ENCODE measurements at places on chromosomes 1 and 21.

GRCh38 chr1:97893844-97894243 lies 27.0 kb downstream of the DPYD start:
- DNase-seq, result no peak

DNA sequence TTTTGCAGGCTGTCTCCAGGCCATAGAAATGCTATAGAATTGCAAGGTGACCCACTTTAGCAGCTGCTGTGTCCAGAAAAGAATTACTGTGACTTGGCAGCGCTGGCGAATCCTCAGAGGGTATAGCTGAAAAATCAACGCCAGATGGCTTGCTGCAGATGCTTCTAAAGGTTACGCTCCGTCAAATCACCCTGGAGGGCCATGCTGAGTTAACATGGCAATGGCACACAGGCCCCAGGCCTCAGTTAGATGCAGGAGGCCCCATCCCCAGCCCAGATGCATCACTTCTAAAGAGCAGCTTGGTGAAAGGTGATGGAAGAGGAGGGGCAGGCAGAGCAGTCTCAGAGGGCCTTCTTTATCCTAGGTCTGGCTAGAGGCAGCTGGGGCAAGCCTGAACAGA lies 18.0 kb downstream of the KIAA1614 start:
- DNase-seq, result no peak

- DNase-seq, result peak; percentile 31
These were observed 195.4 kb downstream of the LMX1A start for GRCh38 chr1:165161130-165161529.

GRCh38 chr1:83554174-83554573 lies 444.8 kb downstream of the TTLL7 start:
- no peak for DNase-seq

DNA sequence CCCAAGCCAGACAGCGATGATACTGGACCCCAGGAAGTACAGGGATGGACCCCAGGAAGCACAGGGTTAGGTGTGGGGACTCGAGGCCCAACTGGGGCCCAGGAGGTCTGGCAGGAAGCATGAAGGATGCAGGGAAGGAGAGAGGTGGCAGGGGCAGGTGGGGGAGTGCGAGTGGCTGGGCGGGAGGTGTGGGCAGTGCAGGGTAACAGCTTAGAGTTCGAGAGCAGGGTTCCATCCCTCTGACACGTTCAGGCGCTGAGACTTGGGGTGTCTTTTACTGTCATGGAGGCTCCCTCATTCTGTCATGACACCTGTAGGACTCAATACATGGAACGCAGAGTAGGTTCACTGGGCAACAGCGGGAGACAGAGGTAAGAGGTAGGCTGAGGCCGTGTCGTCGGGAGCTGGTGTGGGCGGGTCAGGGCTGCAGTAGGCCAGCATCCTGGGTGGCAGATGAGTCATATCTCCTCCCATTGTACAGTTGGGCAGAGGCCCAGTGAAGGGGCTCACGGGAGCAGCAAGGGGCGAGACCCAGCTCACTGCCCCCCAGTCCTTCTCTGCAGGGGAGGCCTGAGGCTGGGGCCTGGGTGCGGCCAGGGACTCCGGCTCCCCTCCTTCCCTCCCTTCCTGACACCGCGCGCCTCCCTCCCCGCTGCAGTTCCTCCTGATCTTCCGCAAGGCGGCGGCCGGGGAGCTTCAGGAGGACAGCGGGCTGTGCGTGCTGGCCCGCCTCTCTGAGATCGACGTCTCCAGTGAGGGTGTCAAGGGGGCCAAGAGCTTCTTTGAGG lies 11.6 kb upstream of the CTRC start:
- DNase-seq, result no peak

GRCh38 chr1:3904006-3904842 lies 4.2 kb upstream of the C1orf174 start:
- no peak for DNase-seq

DNA sequence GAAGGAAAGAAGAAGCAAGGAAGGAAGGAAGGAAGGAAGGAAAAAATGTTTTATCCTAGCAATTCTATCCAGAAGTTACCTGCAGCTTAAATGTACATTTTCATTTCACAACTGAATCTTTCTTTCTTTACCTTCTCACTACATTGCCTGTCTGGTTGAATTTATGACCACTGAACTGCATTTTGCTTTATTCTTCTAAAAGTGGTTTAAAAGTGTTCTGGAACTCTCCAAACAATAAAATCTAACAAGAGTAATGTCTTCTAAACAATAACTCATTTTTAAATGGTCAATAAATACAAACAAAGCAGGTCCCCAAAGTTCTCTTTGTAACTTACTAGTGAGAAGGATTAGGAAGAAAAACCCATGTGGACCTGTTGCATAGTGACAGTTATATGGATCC lies 587.5 kb upstream of the NEGR1 start:
- DNase-seq, result no peak

DNA sequence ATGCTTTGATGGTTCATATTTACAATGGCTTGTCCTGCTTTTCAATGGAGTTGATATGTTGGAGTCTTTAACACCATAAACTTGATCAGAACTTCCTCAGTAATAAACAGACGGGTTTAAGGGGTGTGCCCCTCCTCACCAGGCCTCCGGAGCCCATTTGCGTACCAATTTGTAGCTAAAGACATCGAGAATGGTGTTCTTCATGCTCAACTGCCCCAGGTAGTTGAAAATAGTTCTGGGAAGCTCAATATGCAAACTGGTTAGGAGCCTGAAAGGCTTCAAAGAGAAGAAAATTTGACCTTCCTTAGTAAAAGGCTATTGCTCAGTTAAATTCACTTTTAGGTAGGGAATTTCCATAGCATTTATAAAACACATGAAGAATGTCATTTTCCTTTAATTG lies 68.1 kb upstream of the RRP15 start:
- DNase-seq, result no peak

DNA sequence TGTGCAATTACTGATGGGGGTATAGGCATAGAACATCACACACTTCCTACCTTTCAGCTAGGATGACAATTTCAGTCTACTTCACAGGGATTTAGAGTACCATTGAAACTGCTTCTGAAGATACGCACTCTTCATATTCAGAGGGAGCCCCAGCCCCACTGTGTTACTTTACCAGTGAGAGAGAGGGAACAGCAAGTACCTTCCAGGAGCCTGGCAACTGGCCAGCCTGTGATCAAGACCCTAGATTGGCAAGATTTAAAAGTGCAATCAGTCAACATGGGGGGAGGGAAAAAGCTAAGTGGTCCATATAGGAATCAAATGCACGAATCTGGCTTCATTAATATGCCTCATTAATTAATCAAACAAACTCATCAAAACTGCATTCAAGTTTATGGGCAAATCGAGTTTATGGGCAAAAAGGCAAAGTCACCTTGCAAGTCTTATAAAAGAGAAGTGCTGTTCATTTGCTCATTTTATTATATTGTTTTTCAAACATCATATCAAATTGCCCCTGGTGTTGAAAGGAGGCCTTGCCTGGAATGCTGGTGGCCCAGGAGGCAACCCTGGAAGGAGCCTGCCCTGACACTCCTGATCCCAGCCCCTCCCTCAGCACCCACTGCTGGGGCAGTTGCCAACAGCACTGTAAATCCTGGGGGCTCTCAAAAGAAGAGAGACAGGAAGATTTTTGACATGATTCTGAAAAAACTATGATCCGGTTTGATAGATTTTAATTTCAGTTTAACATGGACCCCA lies 184.9 kb upstream of the DPT start:
- DNase-seq, result no peak

DNA sequence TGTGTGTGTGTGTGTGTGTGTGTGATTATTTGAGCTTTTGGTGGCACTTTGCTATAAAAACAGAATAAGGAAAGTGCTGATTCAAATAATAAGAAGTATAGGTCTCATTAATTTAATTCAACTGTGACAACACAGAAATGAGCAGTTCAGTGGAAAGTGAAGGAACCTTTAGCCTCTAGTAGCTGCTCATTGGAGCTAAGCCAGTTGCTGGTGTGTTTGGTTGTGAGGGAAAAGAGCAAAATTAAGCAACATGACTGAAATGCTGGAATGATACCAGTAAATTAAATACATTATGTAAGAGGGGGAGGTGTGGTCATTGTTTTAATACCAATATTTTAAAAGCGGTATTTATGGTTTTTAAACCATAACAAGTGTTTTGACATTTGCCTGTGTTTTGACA lies 55.2 kb downstream of the KIAA0040 start:
- no peak for DNase-seq

DNA sequence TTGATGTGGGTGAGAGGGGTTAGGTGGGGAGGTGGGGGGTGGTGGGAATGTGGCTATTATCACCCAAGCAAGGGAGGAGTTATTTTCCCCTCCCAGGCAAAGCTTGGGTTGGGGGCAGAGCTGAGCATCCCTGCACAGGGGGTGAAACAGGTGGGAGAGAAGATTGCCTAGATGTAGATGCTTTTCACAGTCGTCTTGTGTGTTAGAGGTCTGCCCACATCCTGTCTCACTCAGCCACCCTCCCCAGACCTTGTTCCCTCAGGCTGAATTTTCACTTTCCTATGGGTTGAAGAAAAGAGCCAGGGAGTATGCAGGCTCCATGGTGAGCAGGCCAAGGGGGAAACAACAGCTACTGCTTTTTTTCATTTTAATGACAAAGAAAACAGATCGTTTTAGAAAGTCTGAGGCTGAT lies 223.5 kb downstream of the KIF26B start:
- no peak for DNase-seq

- DNase-seq, result no peak
These were observed 9.4 kb downstream of the ATAD3A start for GRCh38 chr1:1521331-1521730.

DNA sequence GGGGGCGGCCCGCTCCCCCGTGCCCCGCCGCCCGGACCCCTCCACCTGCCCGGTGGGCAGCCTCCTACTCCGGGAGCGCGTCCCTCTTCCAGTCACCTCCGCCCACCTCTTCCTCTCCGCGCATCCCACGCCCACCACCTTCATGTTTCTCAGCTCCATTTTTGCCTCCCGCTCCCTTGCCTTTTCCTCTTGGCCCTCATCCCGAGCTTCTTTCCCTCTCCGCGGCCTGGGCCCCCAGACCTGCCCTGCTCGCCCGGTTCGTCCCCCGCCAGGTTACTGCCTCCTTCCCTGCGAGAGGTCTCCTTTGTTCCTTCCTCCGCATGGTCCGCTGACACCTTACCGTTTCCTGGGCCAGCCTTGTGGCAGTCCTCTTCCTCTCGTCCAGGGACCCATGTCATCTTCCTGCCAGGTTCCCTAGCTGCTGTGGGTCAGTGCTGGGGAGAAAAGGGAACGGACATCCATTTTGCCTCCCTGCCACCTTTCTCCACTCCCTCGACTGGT lies 563 bp downstream of the QSOX1 start:
- no peak for DNase-seq

- no peak for DNase-seq
These were observed 12.9 kb upstream of the SELENON start for GRCh38 chr1:25786887-25787759.

DNA sequence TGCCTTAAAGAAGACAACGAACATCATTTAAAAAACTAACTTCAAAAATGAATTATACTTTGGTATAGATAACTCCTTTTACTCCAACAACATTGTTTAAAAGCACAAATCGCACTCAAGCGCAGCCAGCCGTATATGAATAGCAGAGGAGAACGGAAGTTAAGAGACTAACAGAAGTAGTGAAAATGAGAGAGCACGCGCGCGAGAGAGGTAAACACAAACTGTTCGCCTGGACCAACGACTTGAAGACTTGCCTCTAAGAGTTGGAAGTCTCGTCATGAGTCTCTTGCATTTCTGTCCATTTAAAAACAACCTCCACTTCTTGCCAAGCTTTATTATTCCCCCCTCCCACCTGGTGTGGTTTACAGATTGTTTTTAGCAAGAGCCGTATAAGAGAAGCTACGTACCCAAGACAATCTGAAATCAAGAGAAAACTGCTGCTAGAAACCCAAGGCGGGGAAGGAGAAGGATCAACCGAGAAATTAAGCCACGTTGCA lies 479 bp downstream of the SELENOF start:
- DNase-seq, result peak; percentile 45

GRCh38 chr1:95951371-95952102 lies 717.5 kb downstream of the RWDD3 start:
- DNase-seq, result no peak

- DNase-seq, result no peak
These were observed 58.0 kb downstream of the BEND5 start for GRCh38 chr1:48718705-48719104.

GRCh38 chr1:224509907-224510306 lies 75.3 kb upstream of the WDR26 start:
- DNase-seq, result no peak

- DNase-seq, result no peak
These were observed 24.0 kb upstream of the SLAMF9 start for GRCh38 chr1:159978107-159978398.

- no peak for DNase-seq
These were observed 63.7 kb upstream of the B3GALNT2 start for GRCh38 chr1:235567812-235568503.

- no peak for DNase-seq
These were observed 224.4 kb downstream of the DSCAM start for GRCh38 chr21:40622531-40622930.

DNA sequence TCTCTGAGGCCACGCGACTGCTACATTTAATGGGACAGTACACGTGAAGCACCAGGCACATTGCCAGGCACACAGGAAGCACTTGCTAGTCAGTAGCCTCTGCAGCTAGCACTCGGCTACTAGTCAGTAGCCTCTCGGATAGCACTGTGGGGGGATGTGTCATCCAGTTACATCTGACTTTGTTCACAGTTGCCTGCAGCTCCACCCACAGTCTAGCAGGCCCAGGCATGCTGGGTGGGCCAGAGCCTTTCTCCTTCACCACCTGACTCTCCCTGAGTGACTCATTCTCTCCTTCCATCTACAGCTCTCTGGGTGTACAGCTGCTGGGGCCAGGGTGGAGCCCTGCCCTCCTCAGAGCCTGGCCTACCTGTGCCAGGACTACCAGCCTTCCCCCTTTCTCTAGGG lies 51.5 kb downstream of the PTPRF start:
- DNase-seq, result no peak

GRCh38 chr1:87638636-87639035 lies 310.0 kb downstream of the LMO4 start:
- DNase-seq, result no peak

GRCh38 chr1:228980232-228980937 lies 245.1 kb downstream of the RHOU start:
- no peak for DNase-seq

DNA sequence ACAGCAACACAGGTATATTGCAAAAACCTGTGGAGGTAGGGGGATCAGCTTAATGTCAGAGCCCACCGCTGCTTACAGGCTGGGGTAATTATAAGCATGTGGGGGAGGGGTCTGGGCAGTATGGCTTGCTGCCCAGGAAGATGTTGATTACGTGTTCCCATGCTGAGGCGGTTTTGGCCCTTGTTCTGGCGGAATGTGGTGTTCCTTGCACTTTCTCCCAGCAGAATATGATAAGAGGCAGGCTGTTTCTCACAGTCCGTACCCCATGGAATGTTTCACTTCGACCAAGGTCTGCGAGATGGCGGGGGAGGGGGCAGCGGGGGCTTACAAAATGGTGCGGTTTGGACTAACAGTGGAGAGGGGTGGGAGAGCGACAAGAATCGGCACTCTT lies 9.8 kb upstream of the HPCAL4 start:
- DNase-seq, result no peak

GRCh38 chr1:64608005-64608650 lies 136.7 kb upstream of the RAVER2 start:
- DNase-seq, result no peak

GRCh38 chr1:46112108-46112507 lies 20.3 kb downstream of the PIK3R3 start:
- no peak for DNase-seq

All from Ammon's horn (tissue), 1 donor.